ENCODE measurements at places on chromosomes 1 and 21.

DNA sequence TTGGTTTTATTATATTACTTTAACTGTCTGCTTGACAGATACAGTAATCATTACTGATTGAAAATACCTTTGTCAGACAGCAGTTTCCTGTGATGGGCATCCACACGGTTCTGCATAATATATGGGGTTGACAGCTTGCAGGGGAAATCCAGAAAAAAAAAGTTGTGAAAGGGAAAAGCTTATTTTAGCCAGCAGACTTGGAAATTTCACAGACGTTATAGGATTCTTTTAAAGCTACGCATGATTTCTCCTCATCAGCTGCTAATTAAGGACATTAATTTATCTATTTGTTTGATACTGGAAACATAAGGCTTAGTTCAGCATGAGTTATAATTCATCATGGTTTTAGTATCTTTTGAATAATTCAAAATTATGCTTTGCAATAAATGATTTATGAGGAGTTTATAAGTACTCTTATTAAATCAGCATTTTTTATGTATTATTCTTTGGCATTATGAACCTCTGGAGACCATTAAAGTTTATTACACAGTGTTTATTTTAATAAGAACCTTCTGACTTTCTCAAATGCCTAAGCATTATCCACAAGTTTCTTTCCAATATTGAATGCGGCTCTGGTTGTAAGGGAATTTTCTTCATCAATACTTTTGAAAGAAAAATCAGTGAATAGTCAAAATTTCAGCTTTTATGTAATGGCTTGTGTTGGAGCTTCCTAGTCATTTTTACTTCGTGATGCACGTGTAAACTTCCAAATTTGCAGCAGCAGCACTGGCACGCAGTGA lies 235.3 kb upstream of the KCNK2 start:
- no peak for DNase-seq

- DNase-seq = no peak
Observed at GRCh38 chr1:17135530-17135929, 16.3 kb upstream of the PADI2 start.

DNA sequence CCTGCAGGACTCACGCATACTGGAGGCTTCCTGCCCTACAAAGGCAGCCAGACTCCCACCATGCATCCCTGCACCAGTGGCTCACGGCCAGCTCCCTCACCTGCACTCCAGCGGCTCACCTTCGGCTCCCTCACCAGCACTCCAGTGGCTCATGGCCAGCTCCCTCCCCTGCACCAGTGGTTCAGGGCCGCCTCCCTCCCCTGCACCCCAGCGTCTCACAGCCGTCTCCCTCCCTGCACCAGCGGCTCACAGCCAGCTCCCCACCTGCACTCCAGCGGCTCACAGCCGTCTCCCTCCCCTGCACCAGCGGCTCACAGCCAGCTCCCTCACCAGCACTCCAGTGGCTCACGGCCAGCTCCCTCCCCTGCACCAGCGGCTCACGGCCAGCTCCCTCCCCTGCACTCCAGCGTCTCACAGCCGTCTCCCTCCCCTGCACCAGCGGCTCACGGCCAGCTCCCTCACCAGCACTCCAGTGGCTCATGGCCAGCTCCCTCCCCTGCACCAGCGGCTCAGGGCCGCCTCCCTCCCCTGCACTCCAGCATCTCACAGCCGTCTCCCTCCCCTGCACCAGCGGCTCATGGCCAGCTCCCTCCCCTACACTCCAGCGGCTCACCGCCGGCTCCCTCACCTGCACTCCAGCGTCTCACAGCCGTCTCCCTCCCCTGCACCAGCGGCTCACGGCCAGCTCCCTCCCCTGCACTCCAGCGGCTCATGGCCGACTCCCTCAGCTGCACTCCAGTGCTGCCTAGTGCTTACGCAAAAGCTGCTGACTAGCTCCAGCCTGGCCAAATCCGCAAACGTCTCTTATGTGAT lies 324.5 kb downstream of the NPHP4 start:
- DNase-seq = no peak

- no peak for DNase-seq
Observed at GRCh38 chr1:25628741-25629421, 12.3 kb downstream of the MAN1C1 start.
